ENCODE measurements at places on chromosomes 5 and 9.

GRCh38 chr5:172692981-172693380, 51.9 kb downstream of the NEURL1B start:
- DNase-seq = peak; percentile 59

- DNase-seq = no peak
These were observed 91.2 kb downstream of the ANXA2R start for GRCh38 chr5:42948961-42949347.

GRCh38 chr9:84343111-84343521, 2.6 kb upstream of the SLC28A3 start:
- no peak for DNase-seq

GRCh38 chr5:143205883-143206195, 197.6 kb downstream of the NR3C1 start:
- no peak for DNase-seq

DNA sequence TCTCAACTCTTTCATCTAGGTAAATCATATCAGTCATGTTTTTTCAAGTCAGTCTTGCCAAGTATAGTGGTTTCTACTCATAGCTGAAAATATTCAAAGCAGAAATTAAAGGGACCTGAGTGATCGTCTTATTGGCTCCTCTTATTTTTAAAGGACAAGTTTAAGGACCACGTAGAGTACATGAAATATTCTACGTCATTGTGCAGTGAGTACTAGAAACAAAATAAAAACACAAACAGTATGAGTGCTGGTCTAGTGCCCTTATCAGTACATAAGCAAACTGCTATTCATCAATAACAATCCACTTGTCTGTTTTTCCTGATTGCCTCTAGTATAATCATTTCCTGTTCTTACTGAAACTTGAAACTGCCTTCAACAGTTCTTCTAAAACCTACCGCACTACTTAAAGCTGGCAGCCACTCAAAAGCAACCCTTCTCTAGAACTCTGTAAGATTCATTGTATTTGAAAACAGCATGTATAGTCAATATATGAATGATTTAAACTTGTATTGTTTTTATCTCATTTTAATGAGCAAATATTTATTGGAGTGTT, 853.7 kb downstream of the TAF11L14 start:
- no peak for DNase-seq
